ENCODE measurements at places on chromosomes 1 and 21. TPM values are rescaled to one million over a fixed set of nuclear protein-coding genes. Genes with fewer than 3 reads are reported as not detected.
A peak's percentile ranks its signal among the peaks of the same experiment; 100 is the strongest.

DNA sequence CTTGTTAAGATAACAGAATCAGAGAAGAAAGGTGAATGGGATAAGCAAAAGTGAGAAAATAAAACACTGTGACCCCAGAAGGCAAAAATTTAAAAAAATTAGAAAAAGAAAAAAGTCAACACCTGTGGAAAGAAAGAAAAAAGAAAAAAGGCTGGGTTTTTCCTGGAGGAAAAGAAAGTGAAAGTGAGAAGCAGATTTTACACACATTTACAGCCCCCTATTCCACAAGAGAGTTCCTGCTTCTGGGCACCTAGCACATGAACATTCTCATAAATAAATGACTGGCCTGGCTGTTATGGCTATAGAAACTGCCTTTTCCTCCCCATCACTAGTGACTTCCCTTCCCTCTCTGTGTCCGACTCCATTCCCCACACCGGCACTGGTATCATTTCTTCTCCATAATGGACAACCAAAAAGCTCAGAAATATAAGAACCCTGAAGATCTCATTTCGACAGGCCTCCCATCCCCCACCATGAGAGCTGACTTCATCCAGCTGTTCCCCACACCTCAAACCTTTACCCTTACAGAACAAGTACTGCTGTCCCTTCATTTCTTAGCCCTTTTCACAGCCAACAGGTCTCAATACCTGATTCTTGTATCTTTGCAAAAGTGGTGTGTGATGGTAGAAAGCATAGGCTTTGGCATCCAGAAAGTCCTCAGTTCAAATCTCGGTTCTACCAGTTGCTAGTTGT lies 12.6 kb downstream of the MTF1 start:
- DNase-seq = peak; percentile 28

DNA sequence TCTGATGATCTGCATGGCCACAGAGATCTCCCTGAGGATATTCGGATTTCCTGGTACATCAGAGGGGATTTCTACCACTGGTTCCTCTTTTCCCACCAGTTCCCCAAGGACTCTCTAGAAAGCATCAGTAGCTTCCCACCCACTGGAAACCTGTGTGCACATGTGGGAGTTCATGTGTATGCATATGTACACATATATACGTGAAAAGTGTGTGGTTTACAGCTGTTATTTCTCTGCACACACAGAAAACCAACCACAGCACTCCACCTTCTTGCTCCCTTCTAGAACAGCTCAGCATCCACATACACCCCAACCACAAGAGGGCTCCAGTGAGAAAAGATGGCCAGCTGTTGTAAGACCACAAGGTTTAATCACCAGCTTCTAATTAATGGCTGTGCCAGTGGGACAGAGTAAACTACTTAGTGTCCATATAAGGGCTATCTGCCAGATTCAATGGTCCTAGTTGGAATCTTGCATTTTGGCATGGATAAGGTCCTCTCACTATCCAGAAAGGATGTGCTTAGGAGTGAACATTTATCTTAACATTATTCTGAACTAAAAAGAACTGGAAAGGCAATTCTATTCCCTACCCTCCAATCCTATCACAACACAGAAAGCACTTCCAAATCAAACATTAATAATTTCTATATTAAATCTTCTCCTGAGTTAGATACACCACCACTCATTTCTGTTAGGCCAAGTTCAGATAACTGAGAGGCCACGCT lies 24.1 kb downstream of the GPR3 start:
- DNase-seq = peak; percentile 71

DNA sequence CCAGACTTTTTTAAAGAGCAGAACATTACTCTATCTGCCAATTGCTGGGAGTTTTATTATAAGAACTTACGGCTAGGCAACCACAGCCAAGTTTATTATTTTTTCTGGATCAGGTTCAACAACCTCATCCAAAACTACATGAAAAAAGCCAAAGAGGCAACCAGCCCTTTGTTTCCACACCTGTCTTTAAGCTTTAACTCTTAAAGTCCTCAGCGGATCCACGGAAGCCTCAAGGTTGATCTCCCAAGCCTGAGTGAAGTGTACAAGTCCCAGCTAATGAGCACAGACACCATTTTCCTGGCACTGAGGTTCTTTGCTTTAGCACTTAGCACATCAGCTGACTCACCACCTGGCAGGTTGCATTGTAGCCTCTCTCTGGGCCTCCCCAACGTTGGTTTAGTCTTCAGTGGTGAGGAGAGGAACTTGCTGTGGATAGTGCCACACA lies 143.1 kb downstream of the TGFBR3 start:
- DNase-seq = no peak

DNA sequence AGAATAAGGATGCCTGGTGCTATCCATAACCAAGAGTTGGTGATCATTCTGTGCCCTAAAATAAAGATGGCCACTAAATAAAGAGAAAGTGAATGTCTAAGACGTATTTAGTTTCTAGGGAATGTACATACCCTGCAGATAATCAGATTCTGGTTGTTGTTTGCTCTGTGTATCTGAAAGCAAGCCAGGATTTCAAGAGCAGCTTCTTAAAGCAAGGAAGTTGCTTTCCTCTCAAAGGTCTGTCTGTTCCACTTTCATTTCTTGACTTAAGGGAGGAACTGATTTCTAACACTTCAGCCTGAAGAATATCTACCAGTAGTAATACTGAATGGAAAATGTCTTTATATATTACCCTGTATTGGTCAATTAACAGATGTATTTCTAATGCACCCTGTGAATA lies 88.8 kb downstream of the KIF1B start:
- no peak for DNase-seq

DNA sequence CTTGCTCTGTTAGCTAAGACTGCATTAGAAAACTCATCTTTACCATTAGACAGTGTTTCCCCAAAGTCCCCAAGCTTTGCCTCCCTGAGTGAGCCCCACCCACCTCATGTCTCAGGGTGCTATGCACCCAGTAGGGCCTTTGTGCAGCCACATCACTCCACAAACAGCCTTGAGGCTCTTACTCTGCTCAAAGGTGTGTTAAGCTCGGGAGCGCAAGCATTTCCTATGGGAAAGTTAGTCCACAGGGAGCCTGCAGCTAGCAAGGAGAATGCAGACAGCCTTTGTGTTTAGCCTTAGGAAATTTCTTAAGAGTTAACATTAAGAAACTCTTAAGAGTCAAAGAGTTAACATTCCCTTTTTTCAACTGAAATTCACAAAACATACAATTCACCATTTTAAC lies 278.8 kb downstream of the AJAP1 start:
- DNase-seq = no peak

GRCh38 chr1:31072304-31072746 lies 6.8 kb upstream of the PUM1 start:
- no peak for DNase-seq

GRCh38 chr1:209627027-209627731 lies 25.0 kb downstream of the LAMB3 start:
- no peak for DNase-seq

DNA sequence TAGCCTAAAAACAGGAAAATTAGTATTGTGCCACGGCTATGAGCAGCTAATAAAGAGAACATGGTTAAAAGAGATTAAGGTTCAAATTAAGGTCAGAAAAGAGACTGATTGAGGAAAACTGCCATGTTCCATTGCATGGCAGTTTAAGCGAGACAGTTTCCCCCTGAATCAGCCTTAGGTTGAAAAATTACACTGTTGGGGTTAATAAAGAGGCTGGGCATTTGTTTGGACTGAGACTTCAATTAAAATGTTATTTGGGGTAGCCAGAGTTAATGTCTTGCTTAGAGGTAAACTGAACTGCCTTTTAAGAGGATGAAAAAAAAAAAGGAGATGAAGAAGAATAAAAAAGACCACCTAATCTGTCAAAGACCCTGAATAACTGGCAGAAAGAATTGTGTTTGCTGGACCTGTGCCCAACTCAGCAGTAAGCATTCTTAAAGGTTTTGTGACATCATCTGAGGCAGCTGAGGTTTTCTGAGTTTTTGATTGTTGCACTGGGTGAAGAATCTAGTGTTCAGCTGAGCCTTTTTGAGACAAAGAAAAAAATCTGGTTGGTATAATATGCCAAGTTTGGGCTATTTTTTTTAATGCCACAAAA lies 17.7 kb upstream of the PROX1 start:
- DNase-seq = no peak

- DNase-seq = no peak
Measured at GRCh38 chr1:98849969-98850636, 154.6 kb downstream of the PLPPR5 start.

- DNase-seq = no peak
Measured at GRCh38 chr21:27596196-27596595, 629.3 kb upstream of the ADAMTS5 start.

- no peak for DNase-seq
Measured at GRCh38 chr1:172719066-172719627, 60.2 kb downstream of the FASLG start.

- DNase-seq = no peak
Measured at GRCh38 chr1:22629886-22630285, 6.5 kb upstream of the C1QA start.

OR2M3 gene
- not detected for total RNA-seq

RPE65 gene
- not detected for total RNA-seq
